Tibial artery (tissue), 4 donors: ENCODE measurements at places on chromosomes 5 and 9.

DNA sequence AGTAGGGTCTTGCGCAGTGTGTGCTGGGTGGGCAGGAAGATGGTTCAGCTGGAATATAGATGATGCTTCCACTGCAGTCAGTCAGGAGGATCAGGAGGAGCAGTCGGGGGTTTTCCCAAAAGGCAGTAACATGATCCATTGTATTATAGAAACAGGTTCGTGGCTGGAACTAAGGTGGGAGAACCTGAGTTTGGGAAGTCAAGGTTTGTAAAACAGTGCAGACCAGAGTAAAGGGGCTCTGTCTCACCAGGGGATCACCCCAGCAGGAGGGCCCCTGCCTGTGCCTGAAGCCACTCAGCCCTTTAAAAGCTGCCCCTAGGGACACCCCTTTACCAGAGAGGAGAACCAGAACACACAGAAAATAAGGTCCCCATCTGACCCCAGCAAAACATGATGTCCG lies 213.4 kb downstream of the AUH start:
- no peak for DNase-seq

DNA sequence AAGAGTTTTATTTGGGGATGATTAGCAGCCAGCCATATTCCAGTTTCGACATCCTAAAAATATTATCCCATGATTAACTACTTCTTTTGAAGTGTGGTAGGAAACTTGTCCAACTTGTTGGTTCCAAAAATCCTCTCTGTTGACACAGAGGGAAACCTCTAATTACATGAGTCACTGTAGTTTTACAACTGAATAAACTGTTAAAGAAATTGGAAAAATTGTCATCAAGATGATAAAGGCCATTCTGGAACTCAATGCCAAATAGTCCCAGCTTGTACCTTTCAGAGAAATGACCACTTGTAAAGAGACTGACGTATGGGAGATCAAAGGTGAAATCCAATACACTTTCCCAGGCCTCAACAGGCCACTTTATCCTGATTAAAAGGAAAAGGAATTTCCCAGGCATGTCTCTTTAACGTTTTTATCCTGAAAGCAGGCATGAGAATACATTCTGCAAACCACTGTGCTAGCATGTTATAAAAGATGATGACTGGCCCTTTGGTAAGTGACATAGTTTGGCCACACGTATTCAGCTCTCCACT lies 261.6 kb downstream of the GLIS3 start:
- no peak for DNase-seq

DNA sequence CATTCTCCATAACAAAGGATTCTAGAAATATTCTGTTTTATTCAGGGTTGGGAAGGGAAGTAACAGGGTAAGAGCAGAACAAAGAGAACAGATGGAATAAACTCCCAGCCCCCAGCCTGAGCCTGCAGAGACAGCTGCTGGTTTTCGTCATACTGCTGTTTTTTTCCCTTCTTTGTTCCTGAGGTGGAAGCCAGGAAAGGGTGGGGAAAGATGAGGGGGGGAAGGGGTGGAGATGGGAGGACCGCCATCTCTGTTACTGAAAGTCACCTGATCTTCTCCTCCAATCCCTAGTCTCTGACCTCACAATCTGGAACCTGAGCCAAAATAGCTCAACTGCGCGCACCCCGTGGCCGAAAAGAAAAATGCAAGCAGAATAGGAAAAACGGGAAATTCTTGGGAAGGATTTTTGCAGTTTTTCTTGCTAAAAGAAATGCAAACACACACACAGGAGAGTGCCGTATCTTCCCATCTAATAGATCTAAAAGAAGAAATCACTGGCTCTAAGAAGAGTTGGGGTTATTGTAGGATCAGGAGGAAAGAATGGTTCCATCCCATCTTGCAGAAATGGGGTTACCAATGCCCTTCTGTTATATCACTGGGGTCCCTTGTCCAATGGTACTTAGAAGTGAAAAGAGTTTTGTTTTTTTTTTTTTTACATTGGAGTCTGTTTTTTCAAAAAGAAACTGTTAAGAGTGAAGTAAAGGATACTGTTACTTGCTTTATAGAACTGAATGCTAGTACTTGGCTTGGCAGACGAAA lies 57.9 kb downstream of the DIAPH1 start:
- peak; percentile 96 for DNase-seq

GRCh38 chr9:268616-269015 lies 54.0 kb downstream of the DOCK8 start:
- no peak for DNase-seq

DNA sequence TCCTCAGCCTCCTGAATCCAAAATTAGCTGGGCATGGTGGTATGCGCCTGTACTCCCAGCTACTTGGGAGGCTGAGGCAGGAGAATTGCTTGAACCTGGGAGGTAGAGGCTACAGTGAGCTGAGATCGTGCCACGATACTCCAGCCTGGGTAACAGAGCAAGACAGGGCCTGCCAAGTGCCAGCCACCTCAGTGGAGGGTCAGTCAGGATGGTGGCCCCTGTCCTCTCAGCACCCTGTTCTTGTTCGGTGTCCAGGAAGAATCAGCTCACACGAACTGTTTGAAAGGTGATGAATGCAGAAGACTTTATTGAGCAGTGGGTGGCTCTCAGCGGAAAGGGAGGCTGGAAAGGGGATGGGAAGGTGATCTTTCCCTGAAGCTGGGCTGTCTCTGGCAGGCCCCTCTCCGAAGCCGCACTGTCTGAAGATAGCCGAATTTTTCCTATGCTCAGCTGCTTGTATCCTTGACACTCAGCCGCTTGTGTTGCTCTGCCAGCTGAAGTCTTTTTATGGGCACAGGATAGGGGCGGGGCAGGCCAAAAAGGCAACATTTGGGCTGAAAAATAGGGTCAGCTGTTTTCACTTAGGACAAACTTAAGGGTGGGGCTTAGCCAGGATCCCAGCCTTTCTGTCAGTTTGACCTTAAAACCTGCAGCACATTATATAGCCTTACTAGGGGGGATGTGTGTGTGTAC lies 50.9 kb downstream of the UBE2R2 start:
- DNase-seq = peak; percentile 86

DNA sequence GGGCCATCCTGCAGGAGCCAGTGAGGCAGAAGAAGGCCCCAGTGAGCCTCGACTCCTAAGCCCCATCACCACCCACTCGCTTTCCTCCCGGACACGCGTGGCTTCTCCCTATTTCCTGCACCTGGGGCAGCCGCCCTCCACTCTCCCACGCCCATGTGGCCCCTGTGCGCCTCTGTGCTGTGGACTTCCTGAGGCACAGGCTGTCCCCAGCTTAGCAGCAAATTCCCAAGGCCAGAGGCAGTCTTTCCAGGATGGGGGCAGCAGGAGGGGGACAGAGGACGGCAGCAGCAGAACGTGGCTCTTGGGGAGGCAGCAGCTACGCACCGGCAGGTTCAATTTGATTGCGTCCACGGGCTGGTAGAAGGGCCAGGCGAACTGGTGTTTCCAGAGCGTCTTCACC lies 14.9 kb downstream of the BRD3 start:
- DNase-seq = no peak

GRCh38 chr9:82679472-82679871 lies 383.5 kb downstream of the RASEF start:
- no peak for DNase-seq

GRCh38 chr9:27365707-27366376 lies 68.9 kb upstream of the EQTN start:
- no peak for DNase-seq

DNA sequence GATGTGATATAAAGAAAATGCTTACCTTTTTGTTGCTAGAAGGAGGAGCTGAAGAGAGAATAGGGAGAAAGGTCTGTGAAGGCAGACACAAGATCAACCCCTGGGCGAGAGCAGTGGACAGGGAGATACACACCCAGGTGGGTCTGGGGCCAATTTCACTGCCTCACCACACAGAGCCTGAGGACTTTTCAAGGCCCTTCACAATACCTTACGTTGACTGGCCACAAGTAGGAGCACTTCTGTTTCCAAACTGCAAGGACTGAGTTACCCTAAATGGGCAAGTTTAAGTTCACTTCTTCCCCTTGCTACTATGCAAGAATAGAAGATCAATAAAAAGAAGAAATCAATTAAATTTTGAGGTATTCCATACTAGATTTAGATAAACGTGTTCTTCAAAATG lies 174.5 kb upstream of the SLC12A2 start:
- DNase-seq = no peak

GRCh38 chr5:38527475-38527874 lies 29.0 kb downstream of the LIFR start:
- DNase-seq = no peak

DNA sequence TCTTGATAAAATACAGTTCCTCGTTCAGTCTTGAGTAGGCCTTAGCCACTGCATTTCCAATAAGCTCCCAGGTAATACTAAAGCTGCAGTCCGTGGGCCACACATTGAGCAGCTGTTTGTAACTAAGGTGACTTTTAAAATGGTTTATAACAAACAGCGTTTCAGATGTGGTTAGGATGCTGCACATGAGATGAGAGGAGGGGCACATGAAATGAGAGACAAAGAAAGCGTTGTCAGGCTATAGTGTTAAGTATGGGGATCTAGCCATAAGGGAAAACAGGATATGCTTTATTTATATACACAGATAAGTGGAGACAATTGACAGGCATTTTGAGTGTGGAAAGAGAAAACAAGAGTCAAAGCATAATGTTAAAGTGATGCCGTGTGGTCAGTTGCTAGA lies 89.9 kb downstream of the PAM start:
- DNase-seq = no peak

DNA sequence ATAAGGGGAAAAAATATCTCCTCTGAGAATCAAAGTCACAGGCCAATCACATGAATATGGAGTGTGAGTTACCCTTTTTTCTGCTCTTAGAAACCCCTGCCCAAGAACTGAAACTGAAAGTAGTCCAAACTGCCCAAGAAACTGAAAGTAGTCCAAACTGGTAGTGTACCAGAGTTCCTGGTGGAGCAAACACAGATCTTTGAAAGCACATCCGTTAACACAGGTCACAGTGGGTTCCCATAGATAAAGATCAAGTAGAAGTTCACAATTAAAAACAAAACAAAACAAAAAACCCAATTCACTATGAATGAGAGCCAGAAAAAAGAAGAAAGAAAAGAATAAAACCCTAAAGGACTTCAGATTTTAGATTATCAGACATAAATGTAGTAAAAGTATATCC lies 332.4 kb upstream of the EFNA5 start:
- no peak for DNase-seq

GRCh38 chr9:4095484-4095883 lies 204.4 kb downstream of the GLIS3 start:
- no peak for DNase-seq

GRCh38 chr9:15386465-15386864 lies 36.2 kb upstream of the SNAPC3 start:
- DNase-seq = no peak
